ENCODE measurements at places on chromosomes 1 and 21.

DNA sequence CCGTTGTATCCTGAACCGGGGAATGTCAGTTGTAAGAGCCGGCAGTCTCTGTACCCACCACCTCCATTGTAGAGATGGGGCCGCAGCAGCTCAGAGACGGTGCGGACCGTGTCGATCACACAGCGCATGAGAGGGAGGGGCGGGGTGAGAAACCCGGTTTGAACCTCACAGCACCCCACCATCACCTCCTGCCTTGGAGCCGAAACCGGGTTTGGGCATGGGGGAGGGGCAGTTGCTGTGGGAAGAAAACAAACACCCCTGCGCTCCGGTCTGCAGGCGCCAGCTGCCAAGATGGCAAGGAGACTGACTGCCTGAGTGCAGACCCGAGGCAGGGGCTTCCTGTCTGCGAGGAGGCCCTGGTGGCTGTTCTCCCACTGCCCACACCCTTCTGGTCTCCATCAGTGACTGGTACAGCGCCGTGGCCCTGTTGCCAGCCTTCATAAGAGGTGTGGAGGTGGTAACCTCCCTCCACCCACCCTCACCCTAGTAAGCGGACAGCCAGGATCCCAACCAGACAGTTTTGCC lies 69.2 kb upstream of the SSBP3 start:
- DNase-seq = no peak

DNA sequence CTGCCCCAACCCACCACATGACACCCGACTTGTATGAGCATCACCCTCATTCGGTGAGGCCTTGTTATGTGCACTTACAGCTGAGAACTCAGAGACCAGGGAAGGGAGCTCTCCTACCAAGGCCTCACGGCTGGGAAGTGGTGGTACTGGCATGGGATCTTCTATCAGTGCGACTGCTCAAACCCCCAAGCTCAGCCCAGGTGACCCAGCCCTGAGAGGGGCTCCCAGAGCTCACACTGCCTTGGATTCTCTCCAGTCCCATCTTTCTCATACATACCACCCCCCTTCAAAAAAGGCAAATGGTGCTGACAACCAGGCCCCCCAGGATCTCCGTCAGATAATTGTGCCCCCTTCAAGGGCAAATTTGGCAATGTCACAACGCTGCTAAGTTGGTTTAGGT lies 777 bp upstream of the PLA2G2F start:
- no peak for DNase-seq

- peak; percentile 50 for DNase-seq
Observed at GRCh38 chr1:154682254-154682653, 74.3 kb upstream of the ADAR start.

- DNase-seq = no peak
Observed at GRCh38 chr1:160797271-160797709, 1.3 kb downstream of the LY9 start.

DNA sequence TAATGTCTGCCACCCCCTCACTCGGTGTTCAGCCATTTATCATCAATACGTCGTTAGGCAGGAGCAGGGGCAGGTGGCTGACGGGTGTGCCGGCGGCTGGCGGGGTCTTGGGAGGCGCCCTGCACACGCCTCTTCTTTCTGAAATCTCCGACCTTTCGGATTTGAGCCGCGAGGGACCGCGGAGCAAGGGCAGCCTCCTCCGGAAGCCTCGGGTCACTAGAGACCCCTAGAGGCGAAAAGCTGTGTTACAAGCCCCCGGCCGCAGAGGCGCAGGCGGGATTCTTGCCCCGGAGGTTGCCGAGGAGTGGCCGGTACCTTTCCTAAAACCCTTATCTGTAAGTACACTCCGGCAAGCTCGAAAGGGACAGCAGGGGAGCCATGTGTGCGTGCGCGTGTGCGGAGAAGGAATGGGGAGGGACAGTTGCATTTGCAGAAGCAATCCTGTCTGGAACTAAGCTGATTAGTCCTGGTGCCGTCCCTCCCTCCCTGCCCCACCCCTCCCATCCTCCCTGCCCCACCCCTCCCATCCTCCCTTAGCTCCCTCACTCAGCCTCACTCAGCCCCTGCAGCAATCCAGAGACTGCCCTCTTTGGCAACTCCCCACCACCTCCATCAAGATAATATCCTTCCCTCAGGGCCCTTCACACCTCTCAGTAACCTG lies 11.0 kb downstream of the BRINP2 start:
- peak; percentile 77 for DNase-seq

DNA sequence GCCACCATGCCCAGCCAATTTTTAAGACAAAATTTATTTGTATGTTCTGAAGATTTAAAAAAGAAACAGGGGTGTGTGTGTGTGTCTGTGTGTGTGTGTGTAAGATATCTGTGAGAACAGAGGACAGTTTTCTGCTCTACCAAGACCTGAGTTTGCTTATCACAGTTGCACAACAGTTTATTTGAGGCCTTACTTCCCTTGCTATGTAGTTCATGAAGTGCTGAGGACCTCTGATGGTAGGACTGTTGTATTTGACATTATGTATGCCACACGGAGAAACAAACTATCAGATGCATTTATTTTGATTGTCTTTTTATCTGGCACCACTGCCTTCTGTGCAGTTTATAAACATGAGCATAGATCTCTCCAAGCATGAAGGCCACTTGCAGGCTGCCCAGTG lies 355.2 kb downstream of the PBX1 start:
- DNase-seq = no peak

DNA sequence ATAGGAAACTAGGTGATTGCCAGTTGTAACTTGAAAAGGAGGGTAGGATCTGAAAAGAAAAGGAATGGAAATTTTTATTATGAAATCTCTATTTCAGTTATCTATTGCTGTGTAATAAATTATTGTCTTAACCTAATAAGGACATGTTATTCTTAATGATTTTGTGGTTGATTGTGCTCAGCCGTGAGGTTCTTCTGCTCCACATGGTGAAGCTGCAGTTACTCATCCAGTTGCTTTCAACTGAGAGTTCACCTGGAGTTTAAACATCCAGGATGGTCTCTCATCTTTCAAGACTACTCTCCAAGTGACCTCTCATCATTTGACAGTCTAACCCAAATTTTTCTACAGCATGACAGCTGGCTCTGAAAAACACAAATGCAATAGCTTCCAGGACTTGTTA lies 96.0 kb downstream of the ATG4C start:
- no peak for DNase-seq

DNA sequence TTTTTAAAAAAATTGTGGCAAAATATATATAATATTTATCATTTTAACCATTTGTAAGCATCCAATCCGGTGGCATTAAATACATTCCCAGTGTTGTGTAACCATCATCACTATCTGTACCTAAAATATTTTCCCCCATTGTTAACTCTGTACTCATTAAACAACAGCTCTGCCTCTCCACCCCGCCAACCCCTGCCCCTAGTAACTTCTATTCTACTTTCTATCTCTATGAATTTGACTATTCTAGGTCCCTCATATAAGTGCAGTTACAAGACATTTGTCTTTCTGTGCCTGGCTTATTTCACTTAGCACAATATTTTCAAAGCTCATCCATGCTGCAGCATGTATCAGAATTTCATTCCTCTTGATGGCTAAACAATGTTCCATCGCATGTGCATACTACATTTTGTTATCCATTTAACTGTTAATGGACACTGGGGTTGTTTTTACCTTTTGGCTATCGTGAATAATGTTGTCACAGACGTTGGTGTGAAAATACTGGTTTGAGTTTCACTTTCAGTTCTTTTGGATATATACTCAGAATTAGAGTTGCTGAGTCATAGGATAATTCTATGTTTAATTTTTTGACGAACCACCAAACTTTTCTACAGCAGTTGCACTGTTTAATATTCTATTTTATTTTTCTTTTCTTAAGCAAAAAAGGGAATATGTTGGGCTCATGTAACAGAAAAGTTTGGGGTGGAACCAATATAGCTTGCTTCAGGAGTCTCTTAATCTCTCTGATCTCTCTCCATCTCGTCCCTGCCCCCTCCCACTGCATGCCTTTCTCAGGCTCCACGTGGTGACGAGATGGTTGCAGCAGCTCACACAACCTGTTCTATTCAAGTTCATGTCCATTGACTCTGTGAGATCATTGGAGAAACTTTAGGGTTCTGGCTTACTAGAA lies 25.2 kb upstream of the RCAN1 start:
- no peak for DNase-seq

- no peak for DNase-seq
Observed at GRCh38 chr1:157181258-157181657, 43.1 kb upstream of the ETV3 start.

- DNase-seq = peak; percentile 89
Observed at GRCh38 chr1:70410604-70411359, at the start of gene CTH. Gene CTH, plus strand, starts transcription at chr1:70411268. Its CDS starts 148 bp downstream, at chr1:70411416.

DNA sequence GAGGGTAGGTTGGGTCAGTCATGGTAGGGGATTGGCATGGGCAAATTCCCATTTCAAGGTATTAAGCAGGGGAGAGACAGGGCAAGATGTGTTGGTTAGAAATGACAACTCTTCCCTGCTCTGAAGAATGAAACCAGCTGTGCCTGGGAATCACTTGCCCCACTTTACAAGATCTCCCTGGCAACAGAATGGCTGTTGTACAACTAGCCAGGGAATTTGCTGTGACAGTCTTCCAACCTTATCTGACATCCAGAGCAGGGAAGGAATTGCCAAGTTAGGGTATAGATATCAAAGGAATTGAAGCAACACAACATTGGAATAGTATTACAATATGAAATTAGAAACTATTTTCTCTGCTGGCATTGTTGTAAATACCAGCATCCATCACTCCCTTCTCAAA lies 154.7 kb downstream of the CACNA1E start:
- DNase-seq = no peak

DNA sequence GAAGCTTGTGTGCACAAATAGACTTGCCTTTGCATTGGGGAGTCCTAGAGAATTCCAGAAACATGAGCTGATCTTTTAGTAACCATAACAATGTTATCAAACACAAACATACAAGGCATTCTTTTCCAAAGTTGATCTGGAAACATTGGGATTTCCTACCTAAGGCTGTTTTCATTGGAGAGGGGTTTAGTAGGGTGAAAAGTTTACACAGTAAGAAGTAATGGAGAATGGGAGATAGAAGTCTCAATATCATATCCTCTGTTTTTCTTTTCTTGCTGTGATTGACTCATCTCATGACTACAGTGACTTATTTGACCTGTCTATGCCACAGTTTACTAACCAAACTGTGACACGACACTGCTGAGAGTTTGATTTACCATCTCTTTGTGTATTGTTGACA lies 65.6 kb upstream of the PLA2G4A start:
- no peak for DNase-seq

DNA sequence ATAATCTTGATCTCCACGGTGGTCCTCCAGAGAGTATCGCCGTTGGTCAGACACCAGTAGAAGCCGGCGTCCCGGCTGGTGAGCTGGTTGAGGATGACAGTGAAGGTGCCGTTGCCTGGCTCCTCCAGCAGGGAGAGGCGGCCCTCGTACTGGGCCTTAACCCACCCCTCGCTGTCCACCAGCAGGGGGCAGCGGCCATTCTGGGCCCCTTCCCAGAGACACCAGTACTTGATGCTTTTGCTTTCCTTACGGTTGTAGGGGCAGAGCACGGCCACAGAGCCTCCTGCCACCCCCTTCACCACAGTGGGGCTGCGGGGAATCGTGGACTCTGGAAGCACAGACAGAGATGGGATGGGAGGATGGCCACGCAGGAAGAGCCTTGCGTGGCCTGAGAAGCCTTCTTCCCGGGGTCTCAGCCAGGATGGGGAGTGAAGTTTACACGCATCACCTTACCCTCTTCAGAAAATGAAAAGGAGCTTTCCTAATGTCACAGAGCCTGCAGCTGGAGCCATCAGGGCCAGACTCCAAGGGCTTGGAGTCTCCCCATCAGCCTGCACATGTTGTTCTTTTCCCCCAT lies 10.7 kb downstream of the PIGR start:
- no peak for DNase-seq

DNA sequence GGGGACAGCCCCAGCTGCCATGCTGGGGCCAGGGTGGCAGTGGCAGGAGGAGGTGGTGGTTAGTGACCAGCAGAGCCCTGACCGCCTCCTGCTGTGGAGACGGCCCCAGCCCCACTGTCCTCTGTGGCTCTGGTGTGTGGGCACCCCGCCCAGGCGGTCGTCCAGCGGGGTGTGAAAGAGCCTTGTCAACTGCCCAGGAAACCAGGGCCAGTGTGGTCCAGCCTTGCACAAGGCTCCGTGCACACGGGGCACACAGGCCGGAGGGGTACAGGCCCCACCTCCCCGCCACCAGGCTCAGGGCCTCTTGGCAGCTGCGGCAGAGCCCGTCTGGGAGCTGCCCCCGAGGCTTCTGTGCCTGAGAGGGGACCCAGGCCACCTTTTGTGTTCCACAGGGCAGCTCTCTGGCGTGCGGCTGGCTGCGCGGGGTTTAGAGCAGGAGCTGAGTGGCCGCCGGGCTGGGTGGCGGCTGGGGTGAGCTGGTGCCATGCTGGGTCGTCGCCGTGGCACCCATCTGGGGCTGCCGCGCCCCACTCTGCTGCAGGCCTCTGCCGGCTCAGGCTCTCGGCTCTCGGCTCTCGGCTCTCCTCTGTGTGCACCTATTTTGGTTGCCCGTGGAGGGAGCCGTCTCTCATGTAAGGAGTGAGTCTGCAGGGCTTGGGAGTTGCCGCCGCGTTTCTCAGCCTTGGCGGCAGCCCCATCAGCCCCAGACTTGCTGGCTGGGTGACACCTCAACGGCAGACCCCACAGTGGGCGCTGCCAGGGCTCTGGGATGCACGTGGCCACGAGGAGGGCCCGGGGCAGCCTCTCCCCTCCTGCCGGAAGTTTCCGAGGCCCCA lies 36.1 kb downstream of the SLX9 start:
- DNase-seq = no peak

DNA sequence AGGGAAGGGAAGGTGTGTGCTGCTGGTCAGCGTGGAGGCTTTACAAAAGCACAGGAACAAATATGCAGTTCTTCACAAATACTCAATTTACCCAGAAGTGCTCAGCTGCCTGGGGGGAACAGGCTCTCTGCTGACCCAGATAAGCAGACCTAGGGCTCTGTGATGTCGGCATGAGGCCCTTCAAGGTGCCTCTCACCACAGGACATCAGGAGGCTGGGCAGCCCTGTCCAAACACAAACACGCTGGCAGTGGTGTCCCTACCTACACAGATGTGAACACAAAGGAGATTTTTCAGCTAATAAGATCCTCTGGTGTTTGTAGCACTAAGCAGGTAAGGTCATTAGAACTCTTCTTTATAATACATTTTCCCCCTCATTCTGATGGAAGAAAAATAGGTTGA lies 243.0 kb upstream of the PROX1 start:
- DNase-seq = no peak

DNA sequence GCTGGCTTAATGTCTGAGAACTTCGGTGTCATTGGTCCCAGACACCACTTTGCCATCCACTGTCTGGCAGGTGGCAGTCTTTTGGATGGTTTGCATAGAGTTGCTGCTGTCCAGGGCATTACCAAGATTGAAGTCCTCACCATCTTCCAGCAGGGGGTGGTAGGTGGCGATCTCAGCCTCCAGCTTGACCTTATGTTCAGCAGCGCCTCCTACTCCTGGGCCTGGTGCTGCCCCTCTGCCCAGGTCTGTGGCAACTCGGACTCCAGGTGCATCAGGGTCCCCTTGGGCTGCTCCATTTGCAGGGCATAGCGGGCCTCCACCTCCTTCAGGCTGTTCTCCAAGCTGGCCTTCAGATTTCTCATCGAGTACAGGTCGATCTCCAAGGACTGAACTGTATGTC lies 573.3 kb upstream of the NCAM2 start:
- DNase-seq = no peak

Measured in NCI-H187 (cell line).